CD4-positive, alpha-beta T cell treated with Interleukin-1 beta for 1 hour (primary cell): ENCODE measurements at places on chromosomes 7 and 10.

DNA sequence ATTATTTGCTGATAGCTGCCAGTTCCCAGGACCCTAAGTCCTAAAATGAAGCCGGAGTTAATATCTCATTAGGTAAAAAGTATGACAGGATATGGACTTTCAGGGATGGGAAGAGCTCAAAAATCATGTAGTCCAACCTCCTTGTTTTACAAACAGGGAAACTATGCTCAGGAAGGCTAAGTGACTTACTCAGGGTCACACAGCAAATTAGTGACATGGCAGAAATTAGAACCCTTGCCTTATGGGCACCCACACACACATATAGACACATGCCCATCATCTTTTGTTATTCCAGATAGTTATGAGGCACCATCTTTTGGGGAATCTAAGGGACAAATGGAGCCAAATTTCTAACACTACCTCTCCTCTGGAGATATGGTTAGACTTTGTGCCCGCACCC lies 91.2 kb upstream of the ARID5B start:
- DNase-seq: no peak

- peak; percentile 33 for DNase-seq
Observed at GRCh38 chr10:35563261-35563891, 41.8 kb upstream of the GJD4 start.

DNA sequence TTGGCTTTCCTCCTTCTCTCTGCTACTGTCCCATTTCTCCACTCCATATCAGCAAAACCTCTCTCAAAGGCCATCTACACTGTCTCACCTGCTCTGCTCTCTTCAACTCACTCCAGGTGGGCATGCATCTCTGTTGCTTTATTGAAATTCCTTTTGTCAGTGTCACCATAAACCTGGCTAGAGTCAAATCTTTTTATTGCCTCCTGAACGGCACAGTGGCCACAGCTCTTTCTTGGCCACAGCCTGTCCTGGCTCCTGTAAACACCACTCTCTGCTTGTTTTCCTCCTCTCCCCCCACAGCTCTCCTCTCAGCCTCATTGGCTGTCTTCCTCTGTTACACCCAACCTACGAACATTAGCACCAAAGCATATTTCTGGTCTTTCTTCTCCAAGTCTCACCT lies 31.1 kb upstream of the TMEM273 start:
- DNase-seq: no peak

DNA sequence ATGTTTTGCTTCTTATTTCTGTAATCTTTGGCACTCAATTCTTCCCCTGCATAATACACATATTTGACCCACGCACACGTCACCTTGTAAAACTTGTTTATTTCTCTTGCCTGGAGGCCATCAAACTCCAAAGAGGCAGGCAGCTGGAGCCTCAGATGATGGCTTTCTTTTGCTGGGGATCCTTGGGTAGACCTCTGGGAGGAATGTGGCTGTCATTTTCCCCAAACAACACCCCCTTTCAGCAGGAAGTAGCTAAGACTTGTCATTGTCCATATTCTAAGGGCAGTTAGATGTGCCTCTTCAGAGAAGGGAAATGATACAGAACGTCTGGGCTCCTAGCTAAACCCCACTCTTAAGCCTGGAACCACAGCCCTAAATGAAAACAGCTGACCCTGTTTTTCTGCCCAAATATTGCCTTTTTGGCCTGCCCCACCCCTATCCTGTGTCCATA lies 111.3 kb downstream of the ITGB8 start:
- no peak for DNase-seq

- DNase-seq: no peak
Observed at GRCh38 chr7:93298671-93299070, 66.5 kb downstream of the VPS50 start.
